GM12878 (cell line): ENCODE measurements at places on chromosomes 13 and 19.

GRCh38 chr13:75847588-75847987 is 211.5 kb downstream of the LMO7 start:
- DNase-seq: no peak

DNA sequence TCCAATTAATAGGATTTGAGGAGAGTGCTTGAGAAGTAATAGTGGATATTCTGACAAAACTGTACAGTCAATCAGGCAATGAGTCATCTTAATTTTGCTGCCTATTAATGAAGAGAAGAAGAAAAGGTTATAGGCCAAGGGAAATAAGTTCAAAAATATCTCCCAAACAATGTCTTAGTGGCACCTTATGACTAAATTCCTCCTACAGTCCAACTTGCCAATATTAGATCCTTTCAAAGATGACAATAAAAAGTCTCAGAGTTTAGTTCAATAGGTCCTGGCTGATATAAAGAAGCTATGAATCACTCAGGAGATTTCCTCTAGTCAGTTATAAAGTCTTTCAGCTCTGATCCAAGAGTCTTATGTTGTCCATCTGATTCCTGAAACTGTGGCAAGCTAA is 27.9 kb downstream of the UGGT2 start:
- no peak for DNase-seq

- no peak for DNase-seq
Measured at GRCh38 chr19:13012690-13013608, 17.7 kb downstream of the NFIX start.

GRCh38 chr13:26562512-26562890 is 5.0 kb downstream of the WASF3 start:
- no peak for DNase-seq

DNA sequence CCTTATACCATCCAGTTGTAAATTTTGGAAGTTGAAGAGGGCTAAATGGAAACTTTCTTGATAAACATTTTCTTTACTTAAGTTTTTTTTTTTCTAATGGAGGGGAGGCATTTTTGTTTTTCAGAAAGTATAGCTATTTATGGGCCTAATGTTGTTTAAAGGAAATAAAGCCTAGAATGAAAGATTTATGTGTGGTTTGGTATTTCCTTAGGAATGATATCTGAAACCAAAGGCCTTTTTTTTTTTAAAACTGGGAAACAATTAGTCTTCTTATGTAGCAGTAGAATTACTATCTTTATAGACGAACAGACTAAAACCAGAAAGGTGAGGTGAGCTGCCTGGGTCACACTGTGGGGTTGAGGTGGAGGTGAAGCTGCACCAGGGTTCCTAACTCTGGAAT is 80.1 kb downstream of the ESD start:
- DNase-seq: no peak

- no peak for DNase-seq
Measured at GRCh38 chr13:104847922-104848321, 1687.5 kb downstream of the EFNB2 start.

DNA sequence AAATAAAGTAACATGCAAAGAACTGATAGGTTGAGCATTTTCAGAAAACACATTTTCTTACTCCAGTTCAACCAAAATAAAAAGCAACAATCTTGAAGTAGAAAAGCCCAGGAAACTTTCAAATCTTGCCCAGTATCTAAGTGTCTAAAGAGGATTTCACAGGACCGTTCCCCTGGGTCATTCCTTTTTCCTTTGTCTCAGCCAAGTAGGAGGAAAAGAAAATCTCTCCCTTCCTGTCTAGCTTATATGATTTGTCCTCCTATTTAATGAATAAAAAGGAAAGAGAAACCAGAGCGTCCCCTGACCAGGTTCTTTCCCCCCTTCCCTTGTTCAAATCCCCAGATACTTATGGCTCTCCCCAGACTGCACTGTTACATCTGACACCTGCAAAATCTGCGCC is 248.0 kb downstream of the KCTD12 start:
- no peak for DNase-seq

DNA sequence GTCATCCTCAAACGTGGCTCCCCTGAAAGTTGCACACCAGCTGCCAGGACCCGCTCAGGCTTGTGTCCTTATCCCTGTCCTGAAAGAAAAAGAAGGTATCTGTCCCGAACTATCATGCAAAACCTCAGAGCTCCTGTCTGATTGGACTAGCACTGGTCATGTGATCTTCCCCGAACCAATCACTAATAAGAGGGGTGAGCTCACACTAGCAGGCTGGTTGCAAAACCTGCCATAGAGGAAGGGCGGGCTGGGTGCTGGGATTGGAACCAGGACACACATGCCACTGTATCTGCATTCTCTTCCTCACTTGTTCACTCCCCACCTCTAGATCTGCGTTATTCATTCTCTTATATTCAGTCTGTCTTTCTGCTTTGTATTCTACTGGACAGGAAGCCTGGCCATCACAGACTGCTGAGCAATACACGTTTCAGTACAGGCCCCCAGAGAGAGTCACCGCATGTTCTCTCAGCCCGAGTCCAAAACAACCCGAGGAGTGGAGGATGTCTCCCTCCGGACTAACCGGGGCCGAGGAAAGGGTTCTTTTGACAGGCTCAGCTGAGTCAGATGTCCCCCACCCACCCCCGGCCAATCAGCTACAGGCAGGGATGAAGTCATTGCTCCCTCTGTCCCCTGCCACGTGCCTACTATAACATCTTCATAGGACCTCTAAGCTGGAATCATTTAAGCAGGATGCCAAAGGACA is 97.7 kb downstream of the SIPA1L3 start:
- DNase-seq: peak; percentile 95

DNA sequence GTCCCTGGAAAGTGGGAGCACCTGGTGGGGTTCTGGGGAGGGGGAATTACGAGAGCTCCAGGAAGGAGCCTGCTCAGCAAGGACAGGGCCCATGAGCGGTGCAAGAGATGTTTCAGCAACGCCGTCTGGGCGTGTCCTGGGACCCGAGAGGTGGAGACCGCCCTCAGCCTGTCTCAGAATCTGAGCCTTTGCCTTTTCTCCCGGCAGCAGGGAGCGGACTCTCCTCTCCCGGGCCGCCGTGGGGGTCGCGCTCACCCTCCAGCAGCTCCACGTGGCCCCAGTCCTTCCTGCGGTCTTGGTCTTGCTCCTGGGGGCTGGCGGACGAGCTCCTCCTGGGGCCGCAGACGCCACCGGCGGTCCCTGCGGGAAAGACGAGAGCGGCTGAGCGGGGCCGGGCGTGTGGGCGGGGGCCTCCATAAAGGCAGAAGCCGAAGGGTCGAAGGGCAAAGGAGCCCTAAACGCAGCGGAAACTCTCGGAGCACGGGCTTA is 714 bp downstream of the POLRMT start:
- DNase-seq: no peak

GRCh38 chr19:33403973-33404304 is 30.4 kb downstream of the CEBPG start:
- DNase-seq: no peak

- no peak for DNase-seq
Measured at GRCh38 chr19:47499863-47500830, 14.7 kb downstream of the NAPA start.

- no peak for DNase-seq
Measured at GRCh38 chr13:110113284-110113764, 193.6 kb downstream of the COL4A1 start.

DNA sequence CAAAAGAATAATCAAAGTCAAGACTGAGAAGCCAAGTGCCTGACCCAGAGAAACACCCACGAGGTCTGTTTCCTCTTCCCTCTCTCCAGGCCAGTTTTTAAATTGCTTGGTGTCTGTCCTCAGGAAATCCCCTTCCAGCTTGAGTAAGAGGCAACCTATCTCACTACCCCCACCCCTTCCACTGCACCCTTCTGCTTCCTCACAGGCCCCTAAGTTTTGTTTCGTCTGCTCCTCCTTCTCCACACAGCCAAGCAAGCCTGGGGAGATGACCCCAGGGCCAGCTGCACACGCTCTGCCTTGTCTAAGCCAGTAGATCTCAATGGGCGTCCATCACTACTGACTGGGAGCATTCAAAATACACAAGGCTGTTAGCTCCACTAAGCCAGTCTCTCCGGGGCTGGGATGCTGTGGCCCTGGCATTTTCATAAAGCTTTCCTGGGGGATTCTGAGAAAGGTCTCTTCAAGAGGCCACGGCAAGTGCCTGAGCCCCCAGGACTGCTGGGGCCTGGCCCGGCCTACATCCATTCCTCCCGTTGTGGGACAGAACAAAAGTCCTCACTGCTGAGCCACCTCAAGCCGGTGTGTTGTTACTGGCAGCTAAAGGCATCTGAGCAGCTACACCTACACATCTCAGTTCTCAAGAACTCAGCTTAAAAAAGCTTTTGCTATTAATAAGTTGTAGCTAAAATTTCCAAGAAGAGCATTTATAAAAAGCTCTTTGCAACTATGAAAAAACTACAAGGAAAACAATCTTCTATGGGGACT is 14.9 kb upstream of the IL4I1 start:
- DNase-seq: peak; percentile 83

GRCh38 chr13:67204764-67205163 is 25.4 kb downstream of the PCDH9 start:
- no peak for DNase-seq

DNA sequence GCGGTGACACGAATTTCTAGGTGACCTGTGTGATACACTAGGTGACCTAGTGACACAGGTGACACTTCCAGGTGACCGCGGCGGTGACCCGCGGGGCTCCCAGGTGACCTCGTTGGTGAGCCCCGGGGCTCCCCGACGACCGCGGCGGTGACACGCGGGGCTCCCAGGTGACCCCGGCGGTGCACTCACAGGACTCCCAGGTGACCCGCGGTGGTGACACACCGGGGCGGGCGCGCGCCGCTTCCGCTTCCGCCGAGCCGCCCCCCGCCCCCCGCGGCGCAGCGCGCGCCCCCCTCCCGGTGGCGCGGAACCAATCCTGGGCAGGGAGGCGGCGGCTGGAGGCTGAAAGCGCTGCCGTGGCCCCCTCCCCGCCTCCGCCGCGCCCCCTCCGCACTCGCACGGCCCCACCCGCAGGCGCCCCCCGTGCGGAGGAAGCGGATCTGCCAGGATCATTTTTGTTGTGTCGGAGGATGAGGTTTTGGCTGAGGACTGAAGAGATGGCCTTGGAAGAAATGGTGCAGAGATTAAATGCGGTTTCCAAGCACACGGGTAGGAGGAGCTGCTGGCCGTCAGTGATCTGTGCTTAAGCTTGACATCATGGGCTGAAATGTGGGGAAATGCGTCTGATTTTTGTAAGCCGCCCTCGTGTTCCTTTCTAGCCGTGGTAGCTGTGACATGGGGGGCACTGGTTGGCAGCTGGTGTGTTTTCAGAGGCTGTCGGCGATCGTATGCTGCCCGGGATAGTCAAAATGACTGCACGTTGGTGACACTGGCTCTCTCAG is at the start of gene MCF2L:
TSS of gene MCF2L (plus strand) at position 305 of the 782 bp plus-strand sequence. CDS start at position 471, 166 bp downstream.
- no peak for DNase-seq

DNA sequence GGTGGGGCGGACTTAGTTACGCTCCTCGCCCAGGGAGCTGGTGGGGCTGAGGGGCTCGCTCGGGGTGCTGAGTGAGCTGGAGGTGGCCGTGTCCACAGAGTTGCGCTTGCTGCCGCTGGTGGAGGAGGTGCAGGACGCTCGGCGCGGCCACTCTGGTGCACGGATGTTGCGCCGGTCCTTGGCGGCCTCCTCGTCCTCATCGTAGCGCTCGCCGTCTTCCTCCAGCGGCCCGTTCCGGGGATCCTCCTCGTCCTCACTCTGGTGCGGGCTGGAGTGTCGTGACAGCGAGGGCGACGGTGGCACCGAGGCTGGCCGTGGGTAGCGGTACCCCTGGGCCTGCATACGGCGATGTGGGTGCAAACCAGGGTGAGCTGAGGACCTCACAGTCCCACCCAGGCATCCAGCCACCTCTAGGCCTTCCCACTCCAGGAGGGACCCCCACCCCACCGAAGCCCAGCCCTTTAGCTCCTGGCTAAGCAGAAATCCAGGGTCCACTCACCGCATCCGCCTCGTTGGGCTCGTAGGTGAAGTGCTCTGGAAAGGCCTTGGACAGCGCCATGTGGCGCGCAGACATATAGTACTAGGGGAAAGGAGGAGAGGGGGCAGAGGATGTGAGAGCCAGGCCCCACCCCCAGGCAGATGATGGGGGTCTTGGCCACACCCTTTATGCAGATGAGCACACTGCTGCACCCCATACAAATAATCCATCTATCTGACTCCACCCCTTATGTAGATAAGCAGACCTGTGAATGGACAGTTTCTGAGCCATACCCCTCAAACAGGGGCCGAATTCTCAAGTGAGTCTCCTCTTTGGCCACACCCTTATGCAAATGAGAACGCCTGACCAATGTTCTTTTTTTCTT is 4.4 kb downstream of the FTL start:
- no peak for DNase-seq

DNA sequence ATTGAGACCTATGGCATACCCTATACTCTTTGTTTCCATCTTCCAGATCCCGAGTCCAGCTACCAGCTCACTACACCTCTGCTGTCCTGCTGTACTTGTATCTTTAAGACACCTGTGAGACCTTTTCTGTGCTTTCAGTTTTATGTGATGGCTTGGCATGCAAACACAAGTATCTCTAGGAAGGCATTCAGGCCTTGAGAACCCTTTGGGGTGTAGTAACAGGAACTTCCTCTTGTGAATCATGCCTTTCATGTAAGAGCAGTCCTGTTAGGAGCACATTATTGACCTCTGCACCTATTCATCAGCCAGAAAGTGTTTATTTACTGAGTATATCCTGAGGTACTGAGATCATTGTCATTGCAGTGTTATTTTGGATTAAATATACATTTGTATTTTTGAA is 87.0 kb upstream of the HTR2A start:
- DNase-seq: peak; percentile 82

DNA sequence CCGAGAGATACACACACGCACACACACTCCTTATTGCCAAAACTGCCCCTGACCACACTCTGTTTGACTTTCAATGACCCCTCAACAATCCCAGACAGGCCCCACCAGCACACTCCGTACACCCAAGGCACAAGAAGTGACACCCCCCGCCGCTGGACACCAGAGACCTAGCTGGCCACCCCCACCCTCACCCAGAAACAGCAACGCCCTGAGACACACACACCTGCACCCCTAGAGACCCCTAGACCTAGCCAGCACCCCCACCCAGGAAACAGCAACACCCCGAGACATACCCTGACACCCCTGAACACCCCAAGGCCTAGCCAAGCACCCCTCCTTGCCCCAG is 1.1 kb upstream of the PTGER1 start:
- DNase-seq: no peak

DNA sequence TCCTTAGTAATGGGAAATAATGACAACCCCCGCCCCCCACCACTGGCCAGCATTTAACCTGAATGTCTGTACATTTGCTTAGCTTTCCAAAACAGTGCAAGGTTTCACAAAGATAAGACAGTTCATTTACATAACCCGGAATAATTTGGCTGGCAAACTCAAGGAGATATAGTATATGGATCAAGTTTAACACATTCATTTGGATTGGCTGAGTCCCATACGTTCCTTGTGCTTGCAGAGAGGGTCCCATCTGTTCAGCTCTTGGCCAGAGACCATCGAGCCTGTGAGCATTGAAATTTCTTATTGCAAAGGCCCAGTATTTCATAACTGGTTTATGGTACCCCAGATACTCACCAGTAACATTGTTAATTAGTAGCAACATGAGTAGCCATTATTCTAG is 116.5 kb downstream of the GPC6 start:
- DNase-seq: no peak

DNA sequence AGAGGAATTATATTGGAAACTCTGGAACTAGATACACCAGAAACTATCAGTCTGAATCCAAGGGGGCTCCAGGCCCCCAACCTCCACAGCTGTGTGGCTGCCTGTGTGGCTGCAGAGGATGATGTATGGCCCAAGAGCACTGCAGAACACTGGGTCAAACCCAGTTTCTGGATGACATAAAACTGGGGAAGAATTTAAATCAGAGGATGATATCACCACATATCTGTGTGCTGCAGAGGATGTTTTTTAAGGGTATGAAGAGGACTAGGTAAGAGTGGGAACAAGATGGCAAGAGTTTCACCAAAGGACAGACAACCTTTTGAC is 226.4 kb downstream of the SUCLA2 start:
- no peak for DNase-seq

- no peak for DNase-seq
Measured at GRCh38 chr13:32228330-32229041, 86.7 kb downstream of the ZAR1L start.
